ENCODE measurements at places on chromosomes 6 and 20.

GRCh38 chr6:68139130-68139529 lies 496.0 kb upstream of the ADGRB3 start:
- DNase-seq: no peak

- no peak for DNase-seq
Observed at GRCh38 chr6:23953976-23954375, 172.0 kb upstream of the NRSN1 start.

GRCh38 chr6:157559201-157559756 lies 178.3 kb downstream of the ZDHHC14 start:
- DNase-seq: no peak

DNA sequence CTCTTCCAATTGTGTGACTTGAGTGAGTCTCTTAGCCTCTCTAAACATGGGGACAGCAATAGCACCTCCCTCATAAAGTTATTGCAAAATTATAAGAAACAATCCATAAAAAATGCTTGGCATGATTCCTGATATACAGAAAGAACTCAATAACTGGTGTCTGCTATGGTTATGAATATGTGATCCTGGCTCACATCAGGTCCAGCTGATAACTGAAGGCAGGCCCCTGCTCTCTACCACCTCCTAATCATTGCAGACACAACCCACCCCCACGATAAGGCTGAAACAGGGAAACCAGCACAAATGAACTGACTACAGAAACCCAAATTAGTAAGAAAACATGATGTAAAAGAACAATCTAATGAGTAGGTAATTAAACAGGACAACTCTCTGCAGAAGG lies 5.4 kb downstream of the TRIM15 start:
- no peak for DNase-seq

DNA sequence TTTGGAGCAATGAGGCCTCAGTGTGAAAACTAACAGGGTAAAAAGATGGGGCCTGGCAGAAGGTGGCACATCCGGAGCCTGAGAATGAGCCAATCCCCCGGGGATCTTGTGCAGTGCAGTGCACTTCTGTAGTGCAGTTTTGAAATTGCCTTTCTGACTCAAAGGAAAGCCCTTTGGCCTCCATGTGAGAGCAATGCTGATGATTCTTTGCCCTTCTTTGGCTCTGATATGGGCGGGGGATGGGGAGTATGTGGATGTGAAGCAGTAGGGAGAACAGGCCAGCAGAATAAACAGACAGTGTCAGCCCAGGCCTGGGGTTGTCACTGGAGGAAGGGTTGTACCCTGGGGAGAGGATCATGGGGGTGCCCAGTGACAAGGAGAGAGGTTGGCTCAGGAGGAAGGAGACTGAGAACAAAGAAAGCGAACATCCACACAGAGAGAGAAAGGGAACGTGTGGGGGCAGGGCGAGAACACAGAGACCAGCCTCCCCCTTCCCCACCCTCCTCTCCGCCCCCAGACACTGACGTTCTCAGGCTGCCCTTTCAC lies 351.2 kb downstream of the CDC5L start:
- peak; percentile 82 for DNase-seq

DNA sequence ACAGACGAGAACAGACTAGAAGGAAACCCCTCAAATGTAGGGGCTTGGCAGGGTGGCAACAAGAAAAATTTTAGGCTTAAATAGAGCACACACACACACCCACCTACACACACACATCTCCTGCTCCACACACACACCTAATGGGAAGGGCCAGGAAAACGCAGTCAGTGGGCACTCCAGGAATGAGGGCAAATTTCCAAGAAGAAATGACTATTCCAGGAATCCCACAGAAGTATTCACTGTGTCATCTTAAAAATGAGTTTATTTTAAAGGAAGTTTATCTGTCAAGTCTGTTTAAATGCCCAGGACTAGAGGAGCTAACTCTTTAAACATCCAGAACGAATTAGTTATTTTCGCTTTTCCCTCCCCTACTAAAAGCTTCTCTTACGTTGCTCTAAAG lies 13.0 kb downstream of the ALDH8A1 start:
- peak; percentile 92 for DNase-seq
